Fibroblast of mammary gland (primary cell): ENCODE measurements at places on chromosomes 4 and X.
A peak's percentile ranks its signal among the peaks of the same experiment; 100 is the strongest.

- no peak for DNase-seq
These were observed 48.6 kb upstream of the STARD8 start for GRCh38 chrX:68598841-68599240.

DNA sequence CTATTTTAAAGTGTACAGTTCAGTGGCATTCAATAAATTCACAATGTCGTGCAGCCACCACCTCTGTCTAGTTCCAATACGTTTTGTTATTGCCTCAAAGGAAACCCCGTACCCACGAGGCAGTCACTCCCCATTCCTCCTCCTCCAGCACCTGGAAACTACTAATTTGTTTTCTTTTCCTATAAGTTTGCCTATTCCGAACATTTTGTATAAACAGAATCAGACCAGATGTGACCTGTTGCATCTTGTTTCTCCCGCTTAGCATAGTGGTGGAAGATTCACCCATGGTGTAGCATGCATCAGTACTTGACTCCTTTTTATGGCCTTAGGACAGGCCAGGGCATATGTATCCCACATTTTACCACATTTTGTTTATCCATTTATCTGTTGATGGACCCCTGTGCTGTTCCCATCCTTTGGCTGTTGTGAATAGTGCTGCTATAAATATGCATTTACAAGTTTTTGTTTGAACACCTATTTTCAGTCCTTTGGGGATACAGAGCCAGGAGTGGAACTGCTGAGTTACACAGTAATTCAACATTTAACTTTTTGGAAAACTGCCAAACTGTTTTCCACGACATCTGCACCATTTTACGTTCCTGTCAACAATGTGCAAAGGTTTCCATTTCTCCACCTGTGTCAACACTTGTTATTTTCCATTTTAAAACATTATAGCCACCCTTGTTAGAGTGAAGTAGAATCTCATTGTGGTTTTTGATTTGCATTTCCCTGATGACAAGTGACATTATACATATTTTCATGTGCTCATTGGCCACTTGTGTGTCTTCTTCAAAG, 57.8 kb upstream of the STX18 start:
- DNase-seq, result no peak

DNA sequence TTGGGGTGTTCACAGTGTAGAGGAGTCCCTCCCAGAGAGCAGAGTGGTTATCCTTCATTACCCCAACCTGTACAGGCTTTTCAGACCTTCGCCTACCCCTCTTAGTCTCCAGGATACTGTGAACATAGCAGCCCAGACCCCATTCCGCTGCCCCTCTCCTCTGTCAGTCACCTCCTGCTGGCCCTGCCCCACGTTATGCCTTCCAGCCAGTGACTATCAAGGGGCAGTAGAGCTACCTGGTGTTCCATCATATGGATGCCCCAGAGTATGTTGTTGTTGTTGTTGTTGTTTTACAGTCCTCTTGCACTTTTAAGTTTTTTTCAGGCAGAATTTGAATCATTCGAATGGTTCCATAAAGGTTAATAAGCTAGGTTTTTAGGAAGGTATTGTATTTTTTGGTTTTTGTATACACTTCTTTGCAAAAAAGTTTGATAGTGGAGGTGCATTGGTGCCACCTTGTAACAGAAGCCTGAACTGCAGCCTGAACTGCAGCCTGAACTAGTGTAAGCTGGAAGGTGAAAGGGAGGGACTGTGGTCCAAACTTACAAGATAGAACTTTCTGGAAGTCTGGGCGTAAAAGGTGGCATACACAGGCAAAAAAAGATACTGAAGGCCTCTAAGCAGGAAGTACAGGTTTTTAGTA, 101.4 kb upstream of the RAB40AL start:
- DNase-seq, result peak; percentile 46

GRCh38 chr4:12612876-12613275, 871.3 kb downstream of the RAB28 start:
- no peak for DNase-seq

GRCh38 chr4:83151651-83152050, 37.1 kb upstream of the PLAC8 start:
- no peak for DNase-seq

DNA sequence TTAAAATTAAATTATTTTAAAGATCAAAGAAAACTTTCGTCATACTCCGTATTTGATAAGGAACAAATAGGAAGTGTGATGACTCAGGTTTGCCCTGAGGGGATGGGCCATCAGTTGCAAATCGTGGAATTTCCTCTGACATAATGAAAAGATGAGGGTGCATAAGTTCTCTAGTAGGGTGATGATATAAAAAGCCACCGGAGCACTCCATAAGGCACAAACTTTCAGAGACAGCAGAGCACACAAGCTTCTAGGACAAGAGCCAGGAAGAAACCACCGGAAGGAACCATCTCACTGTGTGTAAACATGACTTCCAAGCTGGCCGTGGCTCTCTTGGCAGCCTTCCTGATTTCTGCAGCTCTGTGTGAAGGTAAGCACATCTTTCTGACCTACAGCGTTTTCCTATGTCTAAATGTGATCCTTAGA, at the start of gene CXCL8:
CXCL8 (plus strand) TSS at position 217 of the 426 bp plus-strand sequence; CDS start at position 307, 90 bp downstream.
- peak; percentile 88 for DNase-seq

GRCh38 chr4:17385403-17385802, 126.5 kb downstream of the QDPR start:
- DNase-seq, result peak; percentile 42

GRCh38 chr4:174365018-174365587, 81.4 kb downstream of the CEP44 start:
- peak; percentile 69 for DNase-seq
